ENCODE measurements at places on chromosomes 7 and 10. TPM values are rescaled to one million over a fixed set of nuclear protein-coding genes. Genes with fewer than 3 reads are reported as not detected.

GRCh38 chr7:100013328-100013676 lies 2.1 kb upstream of the ZKSCAN1 start:
- H3K27me3 ChIP-seq = no peaks in the 10 kb centered on the region
- no peak overlapping the region for H3K4me3 ChIP-seq
- no peaks in the 10 kb centered on the region for H3K36me3 ChIP-seq

GRCh38 chr10:29688230-29688661 lies 53.5 kb upstream of the SVIL start:
- no peaks in the 10 kb centered on the region for H3K27me3 ChIP-seq
- H3K27ac ChIP-seq = peak overlapping the region; percentile 50
- no peak for DNase-seq
- no peak overlapping the region for H3K4me3 ChIP-seq
- H3K4me1 ChIP-seq = peaks cover 12% of the 10 kb centered on the region

GRCh38 chr10:697097-697875 lies 7.8 kb upstream of the DIP2C start:
- DNase-seq = no peak
- H3K27ac ChIP-seq = no peak overlapping the region
- H3K4me1 ChIP-seq = no peaks in the 10 kb centered on the region
- no peaks in the 10 kb centered on the region for H3K27me3 ChIP-seq
- H3K36me3 ChIP-seq = no peaks in the 10 kb centered on the region

GRCh38 chr10:61904733-61905725 lies 3.5 kb downstream of the ARID5B start:
- H3K27ac ChIP-seq = peak overlapping the region; percentile 99
- peak overlapping the region; percentile 84 for H3K4me3 ChIP-seq
- H3K4me1 ChIP-seq = peaks cover 4% of the 10 kb centered on the region

DNA sequence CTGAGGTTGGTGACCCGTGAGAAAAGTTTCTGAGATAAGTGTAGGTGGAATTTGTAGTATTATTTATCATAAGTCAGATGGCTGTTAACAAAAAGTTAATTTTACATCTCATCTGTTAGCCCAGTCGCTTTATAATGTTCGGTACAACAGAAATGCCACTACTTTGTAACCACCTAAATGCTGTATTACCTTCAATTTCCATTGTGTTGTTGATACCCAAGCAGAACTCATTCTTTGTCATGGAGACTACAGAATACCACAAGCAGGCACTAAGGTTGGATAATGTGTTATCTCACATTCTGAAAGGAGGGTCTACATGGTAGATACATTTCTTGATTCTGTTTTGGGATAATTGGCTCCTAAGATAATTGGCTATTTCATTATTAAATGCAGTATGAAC lies 249.8 kb upstream of the KAT6B start:
- H3K36me3 ChIP-seq = no peaks in the 10 kb centered on the region
- no peaks in the 10 kb centered on the region for H3K27me3 ChIP-seq
- no peak for DNase-seq

Gene SPDYE8
- total RNA-seq = not detected

Gene CCDC172
- total RNA-seq = not detected

Measured in ascending aorta (tissue), 2 donors.